HS-27A (cell line): ENCODE measurements at places on chromosomes 3 and 15.

DNA sequence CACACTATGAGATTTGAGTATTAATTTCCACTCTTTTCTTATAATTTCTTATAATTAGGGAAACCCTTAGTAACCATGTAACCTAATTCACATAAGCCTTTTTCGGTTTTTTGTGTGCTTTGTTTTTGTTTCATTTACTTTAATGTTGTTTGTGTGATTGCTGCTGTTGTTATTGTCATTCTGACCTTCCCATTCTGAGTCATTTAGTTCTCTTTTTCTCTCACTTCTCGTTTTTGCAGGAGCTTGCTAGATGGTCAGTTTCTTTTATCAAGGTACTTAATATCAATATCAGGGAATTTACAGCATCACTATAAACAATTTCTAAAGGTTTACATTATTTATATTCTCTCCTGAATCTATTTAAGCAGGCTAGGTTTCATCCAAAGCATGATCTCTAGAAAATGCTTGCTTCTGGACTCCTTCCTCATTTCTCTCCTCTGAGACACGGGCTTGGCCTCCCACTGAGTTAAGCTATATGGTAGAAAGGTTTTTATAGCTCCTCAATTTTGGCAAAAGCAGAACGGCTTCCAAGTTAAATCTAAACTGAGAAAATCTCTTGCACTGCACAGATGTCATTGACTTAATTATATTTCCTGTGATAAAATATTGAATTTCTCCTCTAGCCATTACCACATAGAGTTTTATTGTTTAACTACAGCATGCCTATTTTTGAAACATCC lies 534.2 kb downstream of the NSUN3 start:
- DNase-seq: no peak

DNA sequence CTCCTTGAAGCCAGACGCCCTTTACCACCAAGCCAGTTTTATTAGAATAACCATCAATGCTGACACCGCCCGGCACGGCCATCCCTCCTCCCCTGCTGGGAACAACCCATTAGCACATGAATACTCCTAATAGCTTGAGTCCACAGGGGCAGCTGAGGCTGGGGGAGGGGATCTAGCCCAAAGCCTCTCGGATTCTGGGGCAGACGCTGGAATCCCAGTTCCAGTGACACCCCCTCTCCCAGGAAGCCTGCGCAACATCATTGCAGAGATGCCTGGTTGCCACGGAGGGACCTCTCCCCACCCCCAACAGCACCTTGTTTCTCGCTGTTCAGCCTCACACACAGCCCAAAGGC lies 1.2 kb upstream of the LINGO1 start:
- DNase-seq: no peak

DNA sequence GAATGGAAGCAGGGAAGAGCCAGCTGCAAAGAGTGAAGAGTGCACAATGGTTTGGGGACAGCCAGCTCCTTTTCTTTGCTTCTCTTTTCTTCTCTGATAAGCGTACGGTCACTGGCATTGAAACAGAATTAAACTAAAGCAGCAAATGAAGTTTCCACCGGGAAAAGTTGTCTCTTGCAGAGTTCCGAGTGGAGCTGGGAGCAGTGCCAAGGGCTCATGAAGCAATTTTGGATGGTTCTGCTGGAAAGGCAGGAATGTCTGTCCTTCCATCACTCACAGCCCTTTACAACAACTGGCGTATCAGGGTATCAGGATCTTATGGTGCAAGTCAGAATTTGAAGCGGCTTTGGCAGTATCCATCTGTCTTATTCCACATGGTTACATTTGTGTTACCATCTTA lies 1042.9 kb downstream of the NTRK3 start:
- no peak for DNase-seq

DNA sequence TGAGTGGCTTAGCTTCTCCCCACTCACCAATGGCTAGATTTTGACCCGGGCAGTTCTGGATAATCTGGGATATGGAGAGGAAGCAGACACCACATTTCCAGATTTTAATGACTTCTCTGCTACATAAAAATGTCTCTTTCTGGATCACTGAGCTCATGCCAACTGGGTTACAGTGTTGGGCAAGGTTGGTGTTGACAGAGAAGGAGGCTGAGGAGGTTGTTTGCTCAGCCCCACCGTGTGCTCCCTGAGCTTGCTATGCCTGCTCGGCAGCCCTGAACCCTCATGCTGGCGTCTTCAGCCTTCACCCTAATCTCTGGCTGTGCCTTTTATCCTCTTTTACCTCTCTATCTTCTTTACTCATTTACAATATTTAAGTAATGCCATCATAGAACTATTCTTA lies 53.0 kb upstream of the KPNA4 start:
- DNase-seq: no peak
